ENCODE measurements at places on chromosomes 2 and 18.

DNA sequence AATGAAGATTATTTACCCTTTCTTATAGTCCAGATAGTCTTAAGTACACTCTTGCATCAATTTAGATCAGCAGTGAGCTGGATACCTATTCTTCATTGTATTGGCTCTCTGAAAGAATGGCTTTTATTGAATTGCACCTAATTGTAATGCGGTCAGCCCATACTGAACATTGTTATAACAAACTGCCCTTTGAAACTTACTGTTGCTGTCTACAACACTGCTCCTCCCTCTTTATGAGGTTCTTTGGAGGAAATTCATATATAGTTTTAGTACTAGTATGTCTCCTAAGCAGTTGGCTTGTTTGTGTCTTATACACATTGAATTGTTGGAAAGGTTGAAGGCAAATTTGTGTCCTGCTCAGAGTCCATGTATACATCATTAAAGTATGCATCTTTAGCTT, 66.5 kb upstream of the UGP2 start:
- no peak for DNase-seq

- no peak for DNase-seq
Measured at GRCh38 chr2:196742685-196743084, 56.8 kb downstream of the GTF3C3 start.

DNA sequence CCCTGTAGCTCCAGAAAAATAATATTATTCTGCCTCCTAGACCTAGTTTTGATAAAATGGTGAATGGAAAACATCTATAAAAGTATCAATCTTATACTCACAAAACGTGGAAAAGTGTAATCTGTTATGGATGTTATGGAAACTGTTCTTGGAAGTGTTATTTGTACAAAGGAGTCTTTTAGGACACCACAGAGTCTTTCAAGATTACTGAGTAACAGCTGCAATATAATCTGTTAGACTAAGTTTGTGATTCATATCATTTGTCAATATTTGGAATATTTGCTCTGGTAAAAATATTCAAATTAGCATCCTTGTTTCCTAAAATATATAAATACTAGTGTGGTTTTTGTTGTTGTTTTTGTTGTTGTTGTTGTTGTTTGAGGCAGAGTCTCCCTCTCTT, 87.9 kb downstream of the RAD51AP2 start:
- no peak for DNase-seq

DNA sequence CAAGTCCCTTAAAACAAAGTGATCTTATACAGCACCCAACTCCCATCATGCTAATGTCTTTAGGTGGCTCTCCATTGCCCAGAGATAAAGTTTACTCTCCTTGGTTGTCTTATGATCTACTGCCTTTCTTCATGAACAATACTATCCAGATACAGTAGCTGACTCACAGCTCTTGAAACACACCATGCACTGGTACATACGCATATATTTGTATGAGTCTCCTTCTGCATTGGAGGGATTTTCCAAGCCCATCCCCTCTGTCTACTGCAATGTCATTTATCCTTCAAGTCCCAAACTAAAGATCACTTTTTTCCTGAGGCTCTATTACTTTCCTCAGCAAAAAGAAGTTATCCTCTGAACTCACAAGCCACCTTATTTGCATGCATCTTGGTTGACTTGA, 84.7 kb upstream of the LRATD1 start:
- DNase-seq: no peak

DNA sequence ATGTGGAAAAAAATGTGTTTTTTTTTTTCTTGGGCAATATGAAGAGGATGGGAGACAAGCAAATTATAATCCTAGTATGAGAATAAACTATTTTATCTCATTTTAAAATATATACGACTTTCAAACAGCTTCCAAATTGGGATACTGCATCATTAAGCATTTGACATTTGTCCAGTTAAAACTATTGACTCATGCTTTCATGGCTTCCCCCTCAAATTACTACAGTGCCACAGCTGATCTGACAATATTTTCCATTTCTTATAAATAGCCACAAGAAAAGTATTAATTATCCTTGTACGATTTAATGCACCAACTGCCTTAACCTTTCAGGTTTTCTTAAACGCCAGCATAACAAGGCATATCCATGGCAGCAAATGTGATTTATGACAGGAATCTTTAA, 1134.8 kb upstream of the ZEB2 start:
- DNase-seq: no peak

DNA sequence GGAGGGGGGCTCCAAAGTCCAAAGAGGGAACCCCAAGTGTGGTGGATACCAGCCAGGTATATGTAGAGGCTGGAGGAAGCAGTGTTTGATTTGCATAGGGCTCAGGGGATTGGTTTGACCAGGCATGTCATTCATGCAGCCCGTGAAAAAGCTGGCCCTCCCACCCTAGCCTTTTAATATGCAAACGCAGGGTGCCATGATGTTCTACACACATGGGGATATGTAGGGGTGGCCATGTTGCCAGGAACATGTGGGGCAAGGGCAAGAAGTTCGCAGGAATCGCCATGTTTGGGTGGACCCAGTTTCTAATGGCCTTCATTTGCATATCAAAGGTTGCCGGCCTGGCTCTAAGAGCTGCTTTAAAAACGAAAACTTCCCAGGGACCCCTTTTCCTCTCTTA, 33.6 kb downstream of the B3GNT7 start:
- no peak for DNase-seq

GRCh38 chr2:240179941-240180666, 39.6 kb upstream of the OTOS start:
- DNase-seq: no peak

DNA sequence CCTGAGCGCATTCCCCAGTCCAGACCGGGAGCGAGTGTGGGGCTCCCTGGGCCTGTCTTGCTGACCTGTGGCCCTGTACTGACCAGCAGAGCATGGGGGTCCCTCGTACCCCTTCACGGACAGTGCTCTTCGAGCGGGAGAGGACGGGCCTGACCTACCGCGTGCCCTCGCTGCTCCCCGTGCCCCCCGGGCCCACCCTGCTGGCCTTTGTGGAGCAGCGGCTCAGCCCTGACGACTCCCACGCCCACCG, 5.3 kb downstream of the NEU4 start:
- DNase-seq: no peak

DNA sequence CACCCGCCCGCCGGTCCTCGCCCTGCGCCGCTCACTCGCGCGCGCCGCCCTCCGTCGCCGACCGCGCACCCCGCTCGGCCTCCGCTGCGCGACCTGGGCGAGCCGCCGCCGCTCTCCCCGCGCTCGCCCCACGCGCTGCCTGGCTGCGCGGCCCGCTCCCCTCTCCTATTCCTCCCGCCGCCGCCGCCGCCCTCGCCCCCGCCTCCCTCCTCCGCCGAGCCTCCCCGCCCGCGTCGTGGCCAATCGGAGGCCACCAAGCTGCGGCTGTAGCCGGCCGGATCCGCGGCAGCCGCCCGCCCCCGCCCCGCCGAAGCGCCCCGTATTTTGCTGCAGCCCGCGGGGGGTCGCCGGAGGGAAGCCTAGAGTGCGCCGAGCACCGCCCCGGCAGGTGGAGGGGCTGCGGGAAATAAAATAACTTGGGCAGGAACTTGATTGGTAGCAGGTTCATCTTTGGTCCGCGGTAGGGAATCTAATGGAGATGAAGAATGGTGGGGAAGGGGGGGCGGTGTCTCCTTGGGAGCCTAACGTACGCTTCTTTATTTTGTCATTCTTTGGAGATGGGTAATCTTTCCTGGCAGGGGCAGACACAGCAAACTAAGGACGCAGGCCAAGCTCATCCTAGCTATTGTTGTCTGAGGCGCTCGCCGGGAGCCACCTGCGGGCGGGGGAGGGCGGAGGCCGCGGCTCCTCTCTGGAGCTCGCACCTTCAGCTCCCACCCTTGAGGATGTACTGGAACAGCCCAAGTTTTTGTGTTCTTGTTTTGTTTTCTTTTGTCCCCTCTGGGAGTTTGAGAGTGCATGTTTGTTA, 1.1 kb upstream of the CDH2 start:
- no peak for DNase-seq

DNA sequence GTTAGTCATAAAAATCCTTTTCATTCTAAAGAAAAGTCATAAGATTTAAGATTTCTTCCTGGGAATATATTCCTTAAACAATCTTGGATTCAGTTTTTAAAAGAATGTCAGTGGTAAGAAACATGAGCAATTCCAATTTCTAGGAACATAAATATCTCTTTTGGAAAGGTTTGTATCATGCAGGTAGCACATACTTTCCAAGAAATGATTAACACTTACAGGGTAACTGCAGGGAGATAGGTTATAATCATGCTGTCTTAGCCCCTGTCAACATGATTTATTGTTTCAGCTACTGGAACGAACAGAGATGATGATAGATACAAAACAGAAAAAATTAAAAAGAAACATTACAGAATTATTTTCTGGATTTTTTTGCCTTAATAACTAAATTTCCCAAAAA, 1537.7 kb downstream of the LRP1B start:
- no peak for DNase-seq

DNA sequence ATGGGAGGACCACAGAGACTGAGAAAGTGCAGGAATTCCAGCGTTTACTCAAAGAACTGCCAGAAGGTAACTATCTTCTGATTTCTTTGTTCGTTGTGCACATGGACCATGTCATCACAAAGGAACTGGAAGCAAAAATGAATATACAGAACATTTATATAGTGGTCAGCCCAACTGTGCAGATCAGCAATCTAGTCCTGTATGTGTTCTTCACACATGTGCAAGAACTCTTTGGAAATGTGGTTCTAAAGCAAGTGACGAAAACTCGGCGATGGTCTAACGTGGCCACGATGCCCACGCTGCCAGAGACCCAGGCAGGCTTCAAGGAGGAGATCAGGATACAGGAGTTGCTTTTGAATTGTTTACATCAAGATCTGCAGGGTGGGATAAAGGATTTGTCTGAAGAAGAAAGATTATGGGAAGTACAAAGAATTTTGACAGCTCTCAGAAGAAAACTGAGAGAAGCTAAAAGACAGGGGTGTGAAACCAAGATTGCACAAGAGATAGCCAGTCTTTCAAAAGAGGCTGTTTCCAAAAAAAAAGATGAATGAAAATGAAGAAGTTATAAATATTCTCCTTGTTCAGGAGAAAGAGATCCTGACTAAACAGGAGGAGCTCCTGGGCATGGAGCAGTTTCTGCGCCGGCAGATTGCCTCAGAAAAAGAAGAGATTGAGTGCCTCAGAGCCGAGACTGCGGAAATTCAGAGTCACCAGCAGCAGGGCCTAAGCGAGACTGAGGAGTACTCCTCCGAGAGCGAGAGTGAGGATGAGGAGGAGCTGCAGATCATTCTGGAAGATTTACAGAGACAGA, 8.3 kb upstream of the CHST10 start:
- DNase-seq: no peak

DNA sequence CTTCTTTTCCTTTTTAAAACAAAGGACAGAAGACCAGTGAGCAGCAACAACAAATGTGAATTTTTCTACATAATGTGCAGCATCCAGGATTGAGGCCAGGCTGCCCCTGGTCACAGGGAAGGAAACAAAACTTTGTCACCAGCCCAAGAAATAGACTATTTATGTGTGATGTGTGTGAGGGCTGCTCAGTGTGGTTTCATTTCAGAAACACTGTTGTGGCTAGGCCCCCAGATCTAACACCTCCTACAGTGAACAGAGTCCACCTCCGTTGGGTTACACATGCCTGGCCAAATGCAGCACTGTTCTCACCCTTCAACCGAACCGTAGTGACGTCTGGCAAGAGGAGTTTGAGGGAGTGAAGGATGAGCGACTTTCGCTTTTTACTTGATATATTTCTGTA, 146.3 kb upstream of the RIOK3 start:
- DNase-seq: no peak

DNA sequence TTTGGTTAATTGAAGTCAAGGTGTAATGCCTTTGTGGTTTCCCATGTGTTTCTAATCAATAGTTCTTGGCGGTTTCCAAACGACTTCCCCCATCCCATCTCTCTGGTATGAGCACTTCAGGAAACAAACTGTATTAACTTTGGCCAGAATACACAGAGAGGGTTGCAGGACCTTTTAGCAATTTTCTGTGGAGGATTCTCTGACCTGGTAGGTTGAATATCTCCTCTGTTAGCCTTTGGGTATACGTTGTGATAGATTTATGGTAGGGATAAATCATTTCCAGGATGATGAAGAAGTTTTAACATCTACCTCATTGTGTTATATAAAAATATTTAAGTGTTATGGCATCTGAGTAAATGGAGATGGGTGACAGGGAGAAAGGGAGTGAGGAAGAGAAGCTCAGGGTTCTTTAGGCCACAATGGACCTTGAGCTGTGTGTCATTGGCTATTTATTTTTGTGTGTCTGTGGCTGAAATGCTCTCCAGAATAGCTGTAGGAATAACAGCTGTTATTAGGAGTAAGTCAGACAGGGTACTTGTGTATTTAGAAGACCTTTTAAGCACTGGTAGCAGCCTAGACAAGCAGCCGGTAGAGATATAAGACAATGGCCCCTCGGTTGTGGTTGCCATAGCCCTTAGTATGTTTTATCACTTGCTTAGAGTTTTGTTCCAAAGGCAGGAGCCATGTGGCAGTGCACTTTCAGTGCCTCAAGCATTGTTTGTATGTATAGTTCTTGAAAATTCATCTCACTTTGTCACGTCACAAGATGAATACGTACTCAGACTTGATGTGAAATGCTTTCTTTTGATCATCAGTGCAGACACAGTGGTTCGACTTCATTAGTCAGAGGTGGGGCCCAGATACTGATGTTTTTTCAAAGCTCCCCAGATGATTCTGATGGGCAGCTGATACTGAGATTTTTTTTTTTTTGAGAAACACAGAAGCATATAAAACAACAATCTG, 91.1 kb downstream of the FMNL2 start:
- no peak for DNase-seq

DNA sequence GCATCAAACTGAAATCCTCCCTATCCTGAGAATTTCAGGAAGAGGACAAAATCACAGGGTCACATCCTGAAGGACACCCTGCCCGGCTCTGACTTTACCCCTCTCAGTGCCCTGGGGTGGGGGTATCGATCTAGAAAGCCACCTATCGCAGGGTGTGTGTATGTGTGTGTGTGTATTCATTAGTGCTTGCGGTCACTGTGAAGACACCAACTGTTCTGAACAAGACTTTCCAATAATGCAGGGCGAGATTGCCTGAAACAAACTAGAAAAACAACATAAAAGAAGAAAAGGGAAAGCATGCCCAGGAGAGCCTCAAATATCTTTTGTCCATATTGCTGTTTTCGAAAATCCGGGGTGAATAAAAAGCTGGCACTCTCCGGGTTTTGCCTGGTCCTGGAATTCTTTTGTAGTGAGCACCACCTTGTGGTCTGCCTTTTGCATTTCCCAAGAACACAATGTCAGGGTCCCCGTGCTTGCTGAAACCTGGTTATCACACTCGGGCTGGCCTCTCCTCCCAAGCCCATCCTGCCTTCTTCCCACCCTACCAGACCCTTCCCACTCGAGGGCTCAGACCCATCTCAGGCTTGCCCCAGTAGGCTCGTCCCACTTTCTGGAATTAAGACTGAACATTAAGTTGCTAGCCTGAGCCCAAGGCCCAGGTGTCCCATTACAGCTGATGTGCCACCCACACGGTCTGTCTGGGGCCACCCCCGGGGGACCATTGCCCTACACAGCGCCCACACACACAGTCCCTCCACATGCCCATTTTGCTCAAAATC, 25.0 kb upstream of the COPS8 start:
- DNase-seq: peak; percentile 16

GRCh38 chr2:224034017-224034416, 5.1 kb downstream of the SERPINE2 start:
- DNase-seq: no peak
